Endothelial cell of umbilical vein (primary cell): ENCODE measurements at places on chromosomes 6 and 20. TPM values are rescaled to one million over a fixed set of nuclear protein-coding genes. Genes with fewer than 3 reads are reported as not detected.

PDE10A gene
- total RNA-seq: 2.9 and 6.5 TPM in 2 replicates

TRIM15 gene
- total RNA-seq: not detected in 2 replicates

GRCh38 chr20:45036044-45036755, 64.7 kb downstream of the KCNS1 start:
- H3K27ac ChIP-seq: no peak overlapping the region
- H3K4me3 ChIP-seq: no peak overlapping the region
- peaks cover 11% of the 10 kb centered on the region for H3K4me1 ChIP-seq
- H3K36me3 ChIP-seq: no peaks in the 10 kb centered on the region
- DNase-seq: peak; percentile 21

GRCh38 chr6:151075527-151075926, 164.2 kb upstream of the AKAP12 start:
- DNase-seq: no peak
- H3K4me3 ChIP-seq: no peak overlapping the region
- peaks cover 11% of the 10 kb centered on the region for H3K4me1 ChIP-seq
- H3K27ac ChIP-seq: no peak overlapping the region

- H3K4me1 ChIP-seq: peaks cover 20% of the 10 kb centered on the region
- no peaks in the 10 kb centered on the region for H3K36me3 ChIP-seq
- H3K27me3 ChIP-seq: no peaks in the 10 kb centered on the region
- H3K27ac ChIP-seq: no peak overlapping the region
- DNase-seq: no peak
- no peak overlapping the region for H3K4me3 ChIP-seq
Measured at GRCh38 chr20:10562899-10563298, 110.9 kb downstream of the JAG1 start.

DNA sequence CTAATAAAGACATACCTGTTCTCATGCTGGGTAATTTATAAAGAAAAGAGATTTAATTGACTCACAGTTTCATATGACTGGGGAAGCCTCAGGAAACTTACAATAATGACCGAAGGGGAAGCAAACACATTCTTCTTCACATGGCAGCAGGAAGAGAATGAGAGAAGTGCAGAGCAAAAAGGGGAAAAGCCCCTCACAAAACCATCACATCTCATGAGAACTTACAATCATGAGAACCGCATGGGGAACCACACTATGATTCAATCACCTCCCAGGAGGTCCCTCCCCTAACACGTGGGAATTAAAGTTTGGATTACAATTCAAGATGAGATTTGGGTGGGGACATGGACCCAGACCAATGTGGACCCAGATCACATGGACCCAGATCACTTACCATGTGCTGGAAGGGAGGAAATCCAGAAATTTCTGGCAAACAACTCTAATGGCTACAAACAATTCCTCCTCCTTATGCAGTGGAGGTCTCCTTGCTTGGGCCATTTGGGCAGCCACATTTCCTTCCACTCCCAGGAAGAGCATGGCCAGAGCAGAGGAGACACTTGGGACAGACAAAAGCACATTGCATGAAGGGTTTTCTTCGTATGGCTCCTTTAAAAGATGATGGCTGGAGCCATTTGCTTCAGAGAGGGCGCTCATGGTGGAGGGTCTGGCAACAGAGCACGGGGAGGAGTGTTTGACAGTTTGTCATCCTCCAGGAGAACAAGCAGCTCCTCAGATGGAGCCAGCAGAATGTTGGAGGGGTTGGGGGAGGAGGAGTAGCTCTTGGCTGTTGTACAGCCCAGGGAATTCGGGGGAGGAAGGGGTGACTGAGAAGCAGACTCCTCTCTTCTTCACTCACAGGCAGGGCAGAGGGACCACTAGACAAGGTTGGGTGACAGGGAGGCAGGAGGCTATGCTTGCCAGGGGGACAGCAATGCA, 30.4 kb downstream of the SERPINB9 start:
- H3K36me3 ChIP-seq: no peaks in the 10 kb centered on the region
- H3K4me3 ChIP-seq: no peak overlapping the region
- H3K4me1 ChIP-seq: peaks cover 23% of the 10 kb centered on the region
- H3K27ac ChIP-seq: no peak overlapping the region

- H3K4me1 ChIP-seq: peaks cover 12% of the 10 kb centered on the region
- H3K36me3 ChIP-seq: no peaks in the 10 kb centered on the region
- H3K27me3 ChIP-seq: no peaks in the 10 kb centered on the region
Measured at GRCh38 chr6:11123978-11124377, 12.5 kb upstream of the ERVFRD-1 start.

DNA sequence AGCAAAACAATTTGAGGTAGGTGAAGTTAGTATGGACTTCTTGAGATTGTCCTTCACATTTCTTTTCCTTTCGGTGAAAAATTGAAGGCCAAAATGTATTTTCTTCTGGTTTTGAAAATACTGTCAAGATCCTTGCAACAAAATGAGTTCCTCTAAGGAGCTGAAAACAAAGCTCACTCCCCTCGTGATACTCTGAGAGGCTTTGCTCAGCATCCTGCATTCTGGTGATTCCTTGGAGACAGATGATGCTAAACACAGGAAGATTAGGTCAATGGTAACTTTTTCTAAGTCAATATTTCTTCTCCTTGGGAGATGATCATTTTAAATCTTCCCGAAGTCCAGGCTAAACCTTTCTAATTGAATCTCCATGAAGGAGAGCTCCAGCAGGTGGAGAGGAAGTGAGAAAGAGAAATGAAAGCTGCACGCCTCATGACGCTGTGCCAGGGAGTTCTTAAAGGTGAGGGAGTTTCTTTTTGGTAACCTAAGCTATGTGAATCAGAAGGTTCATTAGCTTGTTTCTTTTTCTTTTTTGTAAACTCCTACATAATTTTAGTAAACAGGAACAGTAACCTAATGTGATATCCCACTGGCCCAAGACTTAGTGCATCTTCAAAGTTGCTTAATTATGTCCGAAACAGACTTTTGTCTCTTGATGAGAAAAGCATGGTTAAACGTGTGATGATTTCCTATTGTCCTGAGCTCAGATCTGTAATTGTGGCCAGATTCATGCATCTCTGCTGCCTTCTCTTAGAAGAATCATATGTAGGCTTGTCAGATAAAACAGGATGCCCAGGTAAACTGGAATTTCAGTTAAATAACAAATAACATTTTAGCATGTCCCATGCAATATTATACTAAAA, 15.0 kb downstream of the ESR1 start:
- H3K27me3 ChIP-seq: peaks cover 6% of the 10 kb centered on the region
- DNase-seq: no peak
- no peak overlapping the region for H3K27ac ChIP-seq
- H3K36me3 ChIP-seq: no peaks in the 10 kb centered on the region
- H3K4me3 ChIP-seq: no peak overlapping the region

DNA sequence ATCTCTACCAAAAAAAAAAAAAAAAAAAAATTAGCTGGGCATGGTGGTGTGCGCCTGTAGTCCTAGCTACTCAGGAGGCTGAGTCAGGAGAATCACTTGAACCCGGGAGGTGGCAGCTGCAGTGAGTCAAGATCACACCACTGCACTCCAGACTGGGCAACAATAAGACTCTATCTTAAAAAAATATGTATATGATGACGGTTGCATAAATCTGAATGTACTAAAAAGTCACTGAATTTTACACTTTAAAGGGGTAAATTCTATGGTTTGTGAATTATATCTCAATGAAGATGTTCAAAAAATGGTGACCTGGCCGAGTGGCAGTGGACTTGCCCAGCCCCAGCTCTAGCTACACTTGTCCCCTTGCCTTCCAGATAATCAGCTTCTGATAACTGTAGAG, 10.4 kb upstream of the ABCC10 start:
- DNase-seq: no peak
- no peak overlapping the region for H3K4me3 ChIP-seq

DNA sequence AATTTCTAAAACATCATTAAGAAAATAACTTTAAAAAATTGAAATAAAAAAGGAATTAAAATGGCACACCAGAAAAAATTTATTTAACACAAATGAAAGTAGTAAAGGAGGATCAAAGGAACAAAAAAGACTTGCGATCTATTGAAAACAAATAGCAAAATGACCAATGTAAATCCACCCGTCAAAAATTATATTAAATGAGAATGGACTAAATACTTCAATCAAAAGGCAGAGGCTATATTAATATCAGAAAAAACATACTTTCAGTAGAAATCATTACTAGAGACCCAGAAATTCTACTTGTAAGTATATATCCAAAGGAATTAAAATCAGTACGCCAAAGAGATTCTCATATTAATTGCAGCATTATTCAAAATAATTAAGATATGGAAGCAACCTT, 293.1 kb upstream of the SOX4 start:
- H3K27me3 ChIP-seq: no peaks in the 10 kb centered on the region
- no peak overlapping the region for H3K4me3 ChIP-seq
- no peaks in the 10 kb centered on the region for H3K36me3 ChIP-seq
- H3K27ac ChIP-seq: no peak overlapping the region
- DNase-seq: no peak
- no peaks in the 10 kb centered on the region for H3K4me1 ChIP-seq
